ENCODE measurements at places on chromosomes 12 and 14.

DNA sequence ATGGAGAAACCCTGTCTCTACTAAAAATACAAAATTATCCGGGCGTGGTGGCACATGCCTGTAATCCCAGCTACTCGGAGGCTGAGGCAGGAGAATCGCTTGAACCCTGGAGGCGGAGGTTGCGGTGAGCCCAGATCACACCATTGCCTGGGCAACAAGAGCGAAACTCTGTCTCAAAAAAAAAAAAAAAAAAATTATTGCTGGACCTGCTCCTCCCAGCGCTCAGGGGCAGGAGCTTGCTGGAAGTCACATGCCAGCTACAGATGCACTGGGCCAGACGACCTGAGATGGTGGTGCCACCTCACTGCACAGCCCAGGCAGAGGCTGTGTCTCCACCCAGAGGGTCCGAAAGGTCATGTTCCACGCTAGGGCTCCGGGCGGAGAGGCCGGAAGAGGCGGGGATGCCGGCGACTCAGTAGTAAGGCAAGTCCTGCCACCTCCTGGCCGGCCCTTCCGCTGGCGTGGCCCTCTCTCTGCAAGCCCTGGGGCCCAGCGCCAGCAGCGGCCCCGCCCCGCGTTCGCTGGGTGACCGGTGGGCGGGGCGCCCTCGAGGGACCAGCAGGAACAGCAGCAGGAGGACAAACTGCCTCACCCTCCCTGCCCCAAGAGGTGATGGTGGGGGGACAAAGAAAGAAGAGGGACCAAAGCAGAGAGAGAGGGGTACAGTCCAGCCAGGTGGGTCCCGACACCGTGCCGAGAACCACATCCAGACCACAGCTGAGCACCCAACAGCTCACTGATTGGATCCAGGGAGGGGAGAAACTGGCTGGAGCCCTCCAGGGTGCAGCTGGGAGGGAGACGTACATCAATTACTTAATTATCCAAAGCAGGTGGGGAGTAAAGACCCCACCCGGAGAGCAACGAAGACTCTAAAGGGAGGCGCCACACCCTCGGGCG is 3.6 kb upstream of the RHOF start:
- DNase-seq = no peak

DNA sequence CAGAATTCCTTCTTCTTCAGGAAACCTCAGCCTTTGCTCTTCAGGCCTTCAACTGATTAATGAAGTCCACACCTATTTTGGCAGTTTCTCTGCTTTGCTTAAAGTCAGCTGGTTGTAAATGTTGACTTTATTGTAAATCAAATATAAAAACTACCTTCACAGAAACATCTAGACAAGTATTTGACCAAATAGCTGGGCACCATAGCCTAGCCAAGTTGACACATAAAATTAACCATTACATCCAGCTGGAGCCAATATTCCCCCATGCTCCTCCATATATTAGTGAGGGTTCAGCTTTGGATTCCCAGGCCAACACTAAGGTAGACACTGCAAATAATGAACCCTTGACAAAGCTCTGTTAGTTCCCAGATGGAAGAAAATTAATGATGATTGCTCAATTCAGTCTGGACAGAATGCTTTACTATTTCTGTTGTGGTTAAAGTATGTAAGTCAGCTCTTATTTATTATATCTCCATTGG is 125.5 kb downstream of the ZFP36L1 start:
- DNase-seq = no peak

DNA sequence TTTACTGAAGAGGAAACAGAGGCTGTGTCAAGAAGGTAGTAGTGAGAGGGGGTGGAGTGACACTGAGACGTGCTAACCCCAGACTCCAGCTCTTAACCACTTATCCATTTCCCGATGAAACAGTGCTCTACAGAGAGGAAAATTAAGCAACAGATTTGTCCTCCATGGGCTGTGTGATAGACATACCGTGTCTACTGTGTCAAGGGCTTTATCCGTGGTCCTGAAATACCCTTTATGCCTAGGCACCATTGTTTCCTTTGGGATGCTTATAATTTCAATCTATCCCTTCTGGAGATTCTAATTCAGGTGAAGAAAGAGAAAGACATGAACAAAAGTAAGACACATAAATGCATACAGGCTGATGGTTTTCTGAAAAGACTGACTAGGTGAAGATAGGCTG is 71.7 kb downstream of the CMKLR1 start:
- no peak for DNase-seq

DNA sequence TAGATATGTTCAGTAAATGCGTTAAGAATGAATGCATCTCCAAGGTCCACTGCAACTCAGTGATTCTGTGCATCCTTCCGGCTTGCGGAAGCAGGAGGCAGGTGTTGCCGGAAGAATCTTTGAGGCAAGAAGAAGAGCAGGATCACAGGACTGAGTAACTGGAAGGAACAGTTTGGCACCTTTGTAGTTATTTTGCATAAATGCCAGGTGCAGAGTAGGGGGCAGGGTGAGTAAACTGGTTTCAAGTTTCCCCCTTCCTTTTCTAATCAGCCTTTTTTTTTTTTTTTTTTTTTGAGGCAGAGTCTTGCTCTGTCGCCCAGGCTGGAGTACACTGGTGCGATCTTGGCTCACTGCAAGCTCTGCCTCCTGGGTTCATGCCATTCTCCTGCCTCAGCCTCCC is 22.3 kb downstream of the DYRK4 start:
- DNase-seq = no peak

GRCh38 chr14:74263921-74264320 is 24.7 kb downstream of the VSX2 start:
- no peak for DNase-seq

GRCh38 chr12:4161718-4162117 is 111.8 kb upstream of the CCND2 start:
- no peak for DNase-seq

DNA sequence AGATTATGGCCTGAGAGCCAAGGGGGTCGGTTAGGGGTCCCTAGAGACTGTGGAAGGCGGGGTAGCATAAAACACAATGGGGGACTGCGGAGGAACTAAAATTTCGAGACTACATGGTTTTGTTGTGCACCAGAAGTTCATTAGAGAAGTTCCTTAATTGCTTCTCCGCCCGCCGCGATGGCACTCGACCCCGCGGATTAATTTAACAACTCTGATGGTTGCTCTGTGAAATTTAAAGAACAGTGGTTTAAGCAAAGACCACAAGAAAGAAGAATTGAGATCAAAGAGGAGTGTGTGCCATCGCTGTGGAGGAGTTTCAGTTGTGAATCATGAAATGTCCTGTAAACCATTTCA is 1.4 kb upstream of the CCDC88C start:
- peak; percentile 91 for DNase-seq

DNA sequence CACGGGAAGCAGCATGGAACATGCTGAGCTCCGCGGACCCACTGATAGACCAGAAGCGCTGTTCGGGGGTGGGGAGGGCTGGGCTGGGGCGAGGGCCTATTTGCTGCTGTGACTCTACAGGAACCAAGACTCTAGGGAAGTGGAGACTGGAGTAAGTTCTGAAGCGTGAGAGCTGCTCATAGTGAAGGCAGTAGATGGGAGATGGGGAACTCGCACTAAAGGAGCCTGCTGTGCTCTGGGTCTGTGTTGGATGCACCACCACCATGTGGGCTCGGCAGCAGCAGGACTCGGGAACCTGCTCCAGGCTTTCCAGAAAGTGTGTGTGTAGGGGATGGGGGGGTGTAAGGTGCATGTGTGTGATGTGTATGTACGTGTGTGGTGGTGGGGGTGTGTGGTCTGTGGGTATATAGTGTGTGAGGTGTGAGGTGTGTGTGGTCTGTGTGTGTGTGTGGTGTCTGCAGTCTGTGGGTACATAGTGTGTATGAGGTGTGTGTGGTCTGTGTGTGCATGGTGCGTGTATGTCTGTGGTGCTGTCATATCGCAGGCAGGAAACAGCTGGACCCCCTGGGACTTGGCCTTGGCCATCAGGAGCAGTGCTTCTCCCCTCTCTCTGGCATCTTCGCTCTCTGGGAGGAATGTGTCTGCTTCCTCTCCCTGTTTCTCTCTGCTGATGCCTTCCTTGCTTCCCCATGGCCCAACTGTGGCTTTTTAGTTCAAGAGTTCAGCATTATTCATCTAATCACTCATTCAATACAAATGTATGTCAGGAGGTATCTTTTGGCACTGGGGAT is 378.9 kb downstream of the FUT8 start:
- DNase-seq = peak; percentile 51

DNA sequence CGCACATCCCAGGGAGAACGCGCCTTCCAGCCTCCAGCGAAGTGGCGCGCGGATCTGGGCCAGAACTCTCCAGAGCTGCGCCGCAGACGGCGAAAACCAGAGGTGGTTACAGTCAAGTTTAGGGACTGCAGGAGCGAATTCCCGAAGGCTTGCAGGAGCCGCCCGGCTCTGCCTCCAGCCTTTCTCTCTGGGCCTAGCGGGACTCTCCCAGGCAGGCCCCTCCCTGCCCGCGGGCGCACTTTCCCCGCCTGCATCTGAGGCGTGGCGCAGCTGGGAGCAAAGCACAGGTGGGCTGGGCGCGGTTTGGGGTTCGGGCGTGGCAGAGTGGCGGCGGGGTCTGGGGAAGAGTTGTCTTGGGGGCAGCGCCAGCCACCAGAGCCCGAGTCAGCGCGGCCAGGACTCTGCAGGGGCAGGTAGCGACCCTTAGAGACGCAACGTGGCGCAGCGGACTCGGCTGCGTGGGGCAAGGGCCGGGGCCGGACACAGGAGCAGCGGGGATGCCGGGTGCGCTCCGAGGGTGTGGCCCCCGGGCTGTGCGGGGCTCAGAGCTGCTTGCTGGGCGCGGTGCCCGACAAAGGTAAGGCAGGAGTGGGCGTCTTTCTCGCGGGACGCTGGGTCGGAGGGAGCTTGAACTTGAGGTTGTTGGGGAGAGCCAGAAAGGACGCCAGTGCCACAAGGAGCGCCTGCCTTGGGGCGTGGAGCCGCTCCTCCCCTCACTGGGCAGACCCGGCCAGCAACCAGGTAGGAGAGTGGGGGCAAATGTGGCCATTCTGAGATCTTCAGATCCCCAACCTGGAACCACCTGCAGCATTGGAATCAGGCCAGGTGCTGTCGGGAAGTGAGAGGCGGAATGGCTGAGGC is 1126.0 kb downstream of the AACS start:
- no peak for DNase-seq

DNA sequence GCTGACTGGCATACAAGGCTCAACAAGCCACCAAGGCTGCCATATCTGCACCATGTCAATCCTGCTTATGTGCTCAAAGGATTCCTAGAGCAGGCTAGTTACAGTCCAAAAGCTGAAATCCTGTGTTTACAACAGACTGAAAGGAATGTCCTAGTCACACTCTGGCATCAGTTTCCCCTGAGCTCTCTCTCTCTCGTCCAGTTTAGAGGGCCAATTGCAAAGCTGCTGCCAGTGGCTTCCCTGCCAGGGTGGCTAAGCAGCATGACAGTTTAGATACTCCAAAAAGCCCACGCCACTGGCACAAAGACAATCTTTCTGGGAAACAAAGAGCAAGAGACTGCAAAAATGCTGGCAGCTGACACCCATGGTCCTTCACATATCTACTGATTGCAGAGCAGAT is 392.1 kb downstream of the RPS29 start:
- no peak for DNase-seq

DNA sequence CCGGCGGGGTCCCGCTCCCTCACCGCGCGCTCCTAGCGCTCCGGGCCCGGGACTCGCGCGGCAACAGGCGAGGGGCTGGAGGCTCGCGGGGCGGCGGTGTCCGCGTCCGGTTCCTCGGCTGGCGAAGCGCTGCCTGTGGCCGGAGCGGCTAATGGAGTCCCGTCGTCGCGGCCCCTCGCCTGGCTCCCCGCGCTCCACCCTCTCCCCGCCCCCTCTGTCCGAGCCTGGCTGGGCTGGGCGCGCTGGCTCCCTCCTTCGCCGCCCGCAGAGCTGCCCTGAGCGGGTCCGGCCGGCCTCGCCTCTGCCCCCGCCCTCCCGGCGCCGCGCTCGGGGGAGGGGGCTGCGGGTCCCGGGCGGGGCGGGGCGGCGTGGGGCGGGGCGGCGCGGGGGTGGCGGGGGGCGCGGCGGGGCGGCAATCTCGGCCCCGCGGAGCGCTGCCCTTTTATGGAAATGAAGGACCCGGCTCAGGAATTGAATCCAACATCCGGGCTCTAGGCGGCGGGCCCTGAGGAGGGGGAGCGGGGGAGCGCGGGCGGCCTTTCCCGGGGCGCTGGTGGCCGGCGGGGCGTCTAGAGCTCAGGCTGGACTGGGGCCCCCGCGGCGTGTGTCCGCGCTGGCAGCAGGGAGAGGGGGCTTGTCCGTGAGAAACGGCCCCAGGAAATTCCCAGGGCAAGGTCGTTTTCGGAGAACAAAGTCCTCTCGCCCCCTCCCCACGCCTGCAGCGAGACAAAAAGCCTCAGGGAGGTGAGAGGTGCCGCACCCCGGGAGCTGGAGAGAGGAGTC is at the start of gene FERMT2:
TSS of gene FERMT2 (minus strand) at position 153 of the 783 bp plus-strand sequence. CDS start 482 bp downstream, outside the sequence.
- DNase-seq = no peak

DNA sequence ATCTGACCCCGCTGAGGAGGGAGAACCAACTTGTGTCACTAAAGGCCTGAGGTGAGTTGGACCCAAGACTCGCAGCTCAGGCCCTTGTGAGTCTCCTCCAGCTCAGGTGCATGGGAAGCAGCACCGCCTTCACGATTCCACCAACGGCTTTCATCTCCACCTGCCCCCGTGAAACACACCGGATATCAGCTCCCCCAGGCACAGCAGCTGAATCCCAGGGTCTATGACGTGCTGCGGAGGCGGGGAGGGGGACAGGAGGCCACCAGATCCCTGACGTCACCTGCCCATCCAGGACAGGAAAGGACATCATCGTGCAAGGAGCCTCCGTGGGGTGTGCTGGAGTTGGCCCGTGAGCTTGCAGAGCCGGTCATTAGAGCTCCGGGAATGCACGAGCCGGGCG is 18.5 kb upstream of the SFSWAP start:
- DNase-seq = no peak

DNA sequence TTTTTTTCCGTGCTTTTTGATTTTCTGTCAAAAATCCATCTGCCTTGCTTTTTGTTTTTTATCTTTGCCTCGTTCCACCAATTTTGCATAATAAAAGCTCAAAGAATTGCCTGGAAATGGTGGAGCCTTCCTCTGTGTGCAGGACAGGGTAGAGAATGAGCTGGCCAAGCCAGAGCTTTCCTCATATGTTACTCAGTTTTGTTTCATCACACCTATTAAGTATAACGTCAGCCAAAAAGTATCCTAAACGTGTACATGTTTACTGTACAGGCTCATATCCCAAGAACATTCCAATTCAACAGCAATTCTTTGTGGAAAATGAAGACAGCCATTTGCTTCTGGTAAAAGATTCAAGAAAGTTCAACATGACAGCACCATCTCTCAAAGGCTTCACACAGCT is 191.2 kb upstream of the LMNTD1 start:
- DNase-seq = no peak

DNA sequence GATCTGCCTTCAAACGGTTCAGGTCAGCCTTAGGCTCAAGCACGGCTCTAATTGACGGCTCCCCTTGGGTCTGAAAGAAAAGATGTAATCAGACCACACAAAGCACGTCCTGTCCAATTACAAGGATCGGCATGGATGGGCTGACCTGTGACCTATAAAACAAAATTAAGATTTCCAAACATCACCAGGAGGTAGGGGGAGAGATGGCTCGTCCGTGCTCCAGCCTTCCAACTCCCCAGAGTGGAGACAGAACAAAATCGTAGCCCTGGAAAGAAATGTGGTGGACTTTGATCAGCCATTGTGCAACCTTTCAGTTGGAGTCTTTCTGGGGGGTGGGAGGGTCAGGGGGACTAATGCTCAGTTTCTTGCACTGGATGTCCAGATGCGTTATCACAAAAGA is 226.6 kb upstream of the DIO3 start:
- DNase-seq = no peak
